ENCODE measurements at places on chromosomes 2 and 18. TPM values are rescaled to one million over a fixed set of nuclear protein-coding genes. Genes with fewer than 3 reads are reported as not detected.

GRCh38 chr2:138475277-138475776 lies 26.2 kb upstream of the SPOPL start:
- no peak for DNase-seq

DNA sequence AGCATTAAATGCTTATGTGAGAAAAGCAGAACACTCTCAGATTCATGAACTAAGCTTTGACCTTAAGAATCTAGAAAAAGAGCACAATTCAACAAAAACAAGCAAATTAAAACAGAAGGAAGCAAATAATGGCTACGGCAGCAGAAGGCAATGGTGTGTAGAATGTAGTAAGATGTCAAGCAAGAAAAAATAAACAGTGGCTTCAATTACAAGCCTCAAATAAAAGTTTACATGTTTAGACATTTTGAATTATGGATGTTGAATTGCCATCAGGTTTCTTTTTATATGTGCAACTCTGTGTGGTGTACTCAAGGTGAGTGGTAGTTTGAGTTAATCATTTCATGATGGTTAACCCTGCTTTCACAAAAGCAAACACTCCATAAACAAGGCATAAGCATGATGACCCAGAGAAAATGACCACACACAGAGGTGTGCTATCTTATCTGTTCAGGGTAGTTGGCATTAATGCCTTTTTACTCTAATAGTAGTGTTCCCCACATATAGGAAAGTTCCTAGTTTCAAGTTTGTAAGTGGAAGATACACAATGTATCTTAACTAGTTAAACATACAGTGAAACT lies 207.1 kb downstream of the FIGN start:
- DNase-seq = no peak

DNA sequence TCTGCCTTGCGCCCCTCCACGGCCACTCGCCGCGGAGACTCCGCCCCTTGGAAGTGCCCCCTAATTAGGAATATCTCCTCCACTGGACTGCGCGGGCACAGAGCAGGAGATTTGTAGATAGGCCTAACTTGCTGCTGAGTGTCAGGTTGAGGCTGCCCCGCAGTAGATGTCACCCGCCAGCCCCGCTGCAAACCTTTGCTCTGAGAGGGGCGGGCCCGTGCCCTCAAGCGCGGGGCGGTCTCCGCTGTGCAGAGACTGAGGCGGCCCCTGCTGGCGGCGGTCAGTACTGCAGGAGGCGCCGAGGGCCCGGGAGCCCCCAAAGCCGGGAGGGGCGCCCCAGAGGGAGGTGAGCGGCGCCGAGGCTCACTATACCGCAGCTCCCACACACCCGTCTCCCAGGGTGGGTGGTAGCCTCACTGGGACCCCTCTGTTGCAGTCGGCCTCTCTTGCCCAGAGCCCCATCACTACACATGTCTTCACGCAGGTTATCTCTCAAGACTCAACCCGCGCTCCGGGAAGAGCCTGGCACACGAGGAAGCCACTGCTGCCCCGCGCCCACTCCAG lies 2.9 kb upstream of the NEURL3 start:
- DNase-seq = peak; percentile 67

PIKFYVE gene
- 35.2 TPM for total RNA-seq

DNA sequence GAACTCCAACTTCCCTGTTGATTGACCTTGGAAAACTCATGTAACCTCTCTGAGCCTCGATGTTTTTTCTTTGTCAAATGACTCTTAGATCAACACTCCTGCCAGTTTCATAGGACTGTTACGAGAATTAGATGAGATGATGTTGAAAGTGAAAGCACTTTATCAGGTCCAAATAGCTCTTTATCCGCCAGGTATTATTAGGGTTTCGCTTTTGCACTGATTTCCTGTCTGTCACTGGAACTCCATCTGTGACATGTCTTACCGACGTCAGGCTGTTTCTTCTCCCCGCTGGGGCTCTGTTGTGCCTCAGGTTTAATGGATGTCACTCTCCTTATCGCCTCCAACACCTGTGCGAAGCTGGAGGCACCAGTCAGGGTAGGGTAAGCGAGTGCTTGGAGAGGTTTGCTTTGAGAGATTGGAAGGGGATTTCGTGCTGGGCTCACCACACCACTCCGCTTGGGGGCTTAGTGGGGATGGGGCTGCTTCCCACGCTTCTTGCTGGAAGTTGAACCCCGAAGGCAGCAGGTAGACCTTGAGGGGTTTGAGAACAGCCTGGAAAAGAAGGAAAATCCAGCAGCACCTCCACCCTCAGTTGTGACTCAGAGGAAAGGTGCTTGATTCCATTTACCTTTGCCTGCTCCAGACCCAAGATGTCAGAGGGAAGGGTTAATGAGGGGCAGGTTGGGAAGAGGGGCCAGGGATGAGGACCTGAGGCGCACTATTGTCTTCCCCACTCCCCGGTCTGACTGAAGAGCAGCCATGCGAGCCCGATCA lies 4.3 kb downstream of the GAD1 start:
- DNase-seq = no peak

BUB1 gene
- total RNA-seq = 0.89 TPM

DNA sequence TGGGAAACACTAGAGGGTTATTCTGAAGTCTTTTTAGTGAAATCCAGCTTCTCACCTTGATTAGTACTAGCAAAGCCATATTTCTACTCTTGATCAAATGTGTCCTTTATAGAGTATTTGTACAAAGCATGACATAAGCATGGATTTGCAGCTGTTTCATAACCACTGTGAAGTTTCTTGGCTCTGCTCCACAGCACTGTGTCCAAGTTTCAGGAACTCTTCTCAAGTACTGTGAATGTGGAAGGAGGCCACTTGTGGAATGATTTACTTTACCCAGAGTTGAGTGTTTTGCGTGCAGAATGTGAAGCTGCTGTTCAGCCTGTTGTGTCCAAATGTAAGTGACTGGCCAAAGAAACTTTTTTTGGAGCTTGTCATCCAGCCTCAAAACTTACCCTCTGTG lies 16.2 kb upstream of the MAPRE2 start:
- peak; percentile 92 for DNase-seq

DCDC2C gene
- total RNA-seq = 0.40 TPM

DNA sequence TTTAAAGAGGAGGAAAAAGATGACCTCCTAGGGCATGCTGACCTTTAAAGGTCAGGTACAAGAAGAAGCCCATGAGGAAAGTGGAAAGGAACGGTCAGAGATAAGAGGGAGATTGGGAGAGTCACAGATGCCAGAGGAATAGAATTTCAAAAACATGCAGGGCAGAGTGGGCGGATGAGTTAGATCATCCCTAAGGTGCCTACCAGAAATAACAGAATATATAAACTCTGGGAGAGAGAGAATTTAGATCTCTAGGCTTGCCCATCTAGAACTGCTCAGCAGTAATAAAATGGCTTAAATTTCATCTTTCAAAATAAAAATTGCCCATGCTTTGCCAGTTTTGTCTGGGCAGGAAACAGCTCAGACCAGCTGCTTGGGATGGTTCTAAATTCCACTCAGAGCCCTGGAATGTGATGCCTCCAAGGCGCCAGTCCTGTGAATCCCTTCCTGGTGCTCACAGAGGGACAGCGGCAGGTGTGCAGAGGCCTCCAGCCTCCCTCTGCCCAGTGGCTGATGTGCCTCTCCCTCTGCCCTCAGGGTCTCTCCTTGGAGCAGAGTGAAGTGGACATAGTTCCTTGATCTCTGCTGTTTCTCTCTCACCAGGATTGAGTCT lies 130.9 kb downstream of the ANTXR1 start:
- no peak for DNase-seq

- no peak for DNase-seq
Measured at GRCh38 chr2:64657411-64657810, 3.7 kb upstream of the SERTAD2 start.

KIAA2012 gene
- total RNA-seq = not detected

GRCh38 chr2:3099860-3100234 lies 277.8 kb downstream of the EIPR1 start:
- DNase-seq = no peak

GRCh38 chr2:46161911-46162310 lies 135.3 kb upstream of the EPAS1 start:
- DNase-seq = no peak

GRCh38 chr18:53101536-53102105 lies 761.6 kb downstream of the DCC start:
- no peak for DNase-seq

GRCh38 chr2:182359990-182360662 lies 66.7 kb downstream of the PDE1A start:
- no peak for DNase-seq

LOXL3 gene
- total RNA-seq = 5.6 TPM

GRHL1 gene
- total RNA-seq = 6.2 TPM

DNA sequence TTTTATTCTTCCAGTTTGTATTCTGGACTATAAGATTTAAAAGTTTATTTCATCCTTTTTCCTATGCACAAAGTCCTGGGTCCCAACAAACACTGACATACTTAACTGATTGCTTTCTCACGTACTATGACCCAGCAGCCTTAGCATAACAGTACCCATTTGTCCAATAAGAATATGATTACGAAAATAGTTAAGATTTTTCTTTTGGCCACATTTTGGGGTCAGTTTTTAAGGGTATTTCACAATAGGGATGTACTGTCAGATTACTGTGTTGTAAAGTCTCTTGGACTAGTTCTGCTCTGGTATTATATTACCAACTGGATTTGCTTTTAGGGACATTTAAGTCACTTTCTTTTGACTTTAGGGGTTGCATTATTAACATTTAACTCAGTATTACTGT lies 46.1 kb downstream of the TTC39C start:
- no peak for DNase-seq

DNA sequence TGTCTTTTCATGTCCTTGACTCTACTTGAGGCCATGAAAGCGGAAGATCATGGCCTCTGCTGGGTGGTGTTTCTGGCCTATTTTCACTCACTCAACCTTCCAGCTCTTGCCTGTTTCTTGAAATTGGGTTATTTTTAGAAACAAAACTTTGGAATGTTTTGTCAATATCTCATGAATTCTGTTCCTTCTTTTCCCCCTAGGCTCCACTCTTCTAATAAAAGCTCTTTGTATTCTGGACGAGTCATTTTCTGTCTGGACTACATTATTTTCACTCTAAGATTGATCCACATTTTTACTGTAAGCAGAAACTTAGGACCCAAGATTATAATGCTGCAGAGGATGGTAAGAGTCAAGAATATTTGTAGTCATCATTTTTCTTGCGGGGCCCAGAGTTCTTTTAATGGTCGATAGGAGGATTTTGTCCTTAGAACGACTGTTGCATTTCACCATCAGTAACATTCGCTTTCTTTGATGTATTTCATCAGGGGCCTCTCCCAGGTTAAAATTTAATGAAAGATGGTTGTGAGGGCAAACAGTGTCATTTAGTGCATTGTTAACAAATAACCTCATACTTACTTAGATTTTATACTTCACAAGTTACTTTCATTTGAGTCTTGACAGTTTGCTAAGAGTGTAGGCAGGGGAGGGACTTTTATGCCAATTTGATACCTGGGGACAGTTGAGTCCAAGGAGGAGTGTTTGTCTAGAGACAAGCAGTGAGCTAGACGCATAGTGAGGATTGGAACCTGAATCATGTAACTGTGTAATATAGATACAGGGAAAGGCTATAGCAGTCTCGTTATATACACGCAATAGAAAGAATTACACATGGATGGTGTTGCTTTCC lies 64.6 kb downstream of the TRPM8 start:
- DNase-seq = no peak

- DNase-seq = no peak
Measured at GRCh38 chr2:142874293-142874814, 3.1 kb upstream of the KYNU start.

GALNT13 gene
- 2.3 TPM for total RNA-seq

DNA sequence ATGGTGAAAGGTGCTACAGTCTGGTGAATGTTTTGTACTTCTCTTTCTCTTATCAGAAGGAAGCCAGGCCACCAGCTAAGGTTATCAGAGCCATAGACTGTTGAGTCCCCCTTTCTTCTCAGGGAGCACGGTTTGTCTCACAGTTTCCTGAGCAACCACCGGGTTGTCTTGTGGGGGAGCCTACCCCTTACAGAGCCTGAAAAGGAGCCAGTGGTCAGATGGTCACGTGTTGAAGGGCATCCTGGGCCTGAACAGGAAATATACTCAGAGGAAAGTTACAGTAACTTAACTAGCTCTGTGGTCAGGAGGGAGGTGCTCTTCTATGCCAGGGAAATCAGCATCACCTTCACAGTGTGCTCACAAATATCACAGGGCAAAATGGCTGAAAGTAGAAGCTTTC lies 11.6 kb downstream of the CD28 start:
- no peak for DNase-seq

HOXD11 gene
- total RNA-seq = not detected

HADHB gene
- 127 TPM for total RNA-seq
